ENCODE measurements at places on chromosomes 5 and 9.
A peak's percentile ranks its signal among the peaks of the same experiment; 100 is the strongest.

DNA sequence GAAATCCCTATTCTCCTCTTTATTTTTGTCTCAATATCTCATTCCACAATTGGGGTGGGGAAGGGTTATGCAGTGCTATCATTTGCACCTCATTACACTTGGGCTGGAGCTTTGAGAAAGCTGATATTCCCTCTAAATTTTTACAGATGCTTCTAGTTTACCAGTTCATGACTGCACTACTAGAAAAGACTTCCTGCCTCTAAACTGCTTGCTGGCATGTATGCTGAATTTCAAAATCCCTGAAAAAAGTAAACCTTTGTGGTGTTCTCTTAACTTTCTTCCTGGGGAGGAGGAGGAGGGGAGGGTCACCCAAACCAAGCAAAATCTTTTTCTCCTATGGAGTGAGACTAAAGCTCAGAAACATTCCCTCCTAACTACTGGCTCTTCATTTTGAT, 45.1 kb downstream of the BNC2 start:
- DNase-seq, result no peak

GRCh38 chr9:127081250-127082185, 40.9 kb downstream of the ANGPTL2 start:
- DNase-seq, result no peak

DNA sequence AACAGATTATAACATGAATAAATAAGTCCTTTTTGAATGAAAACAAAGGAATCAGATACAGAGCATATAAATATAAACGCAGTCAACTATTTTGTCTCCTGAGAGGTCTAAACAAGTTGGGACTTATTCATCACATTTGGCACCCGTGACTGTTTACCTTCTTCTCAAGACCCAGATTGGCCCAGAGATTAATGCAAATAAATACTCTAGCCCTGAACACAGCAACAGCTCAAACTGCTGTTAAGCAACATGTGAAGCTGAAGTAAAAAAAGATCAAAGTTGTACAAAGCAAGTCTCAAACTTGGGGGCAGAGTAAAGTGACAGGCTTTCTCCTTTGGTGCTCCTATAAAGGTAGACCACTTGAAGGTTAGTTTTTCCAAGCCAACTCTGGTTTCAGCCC, 95.0 kb upstream of the NR5A1 start:
- DNase-seq, result no peak

DNA sequence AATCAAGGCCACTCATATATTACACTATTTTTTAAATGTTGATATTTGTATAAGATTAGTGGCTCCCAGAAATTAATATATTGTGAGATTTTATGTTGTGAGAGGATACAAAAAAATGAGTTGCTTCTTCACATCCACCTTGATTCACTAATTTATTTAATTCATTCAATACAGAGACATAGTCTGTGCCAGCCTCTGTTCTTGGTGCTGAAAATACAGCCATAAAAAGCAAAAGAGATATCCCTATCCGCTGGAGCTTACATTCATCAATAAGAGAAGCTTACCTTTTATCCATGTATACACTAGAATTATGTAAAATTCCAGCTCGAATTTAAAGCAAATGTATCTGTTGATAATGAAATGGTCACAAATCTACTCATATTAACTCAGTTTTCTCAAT, 92.2 kb upstream of the GABRG2 start:
- no peak for DNase-seq

DNA sequence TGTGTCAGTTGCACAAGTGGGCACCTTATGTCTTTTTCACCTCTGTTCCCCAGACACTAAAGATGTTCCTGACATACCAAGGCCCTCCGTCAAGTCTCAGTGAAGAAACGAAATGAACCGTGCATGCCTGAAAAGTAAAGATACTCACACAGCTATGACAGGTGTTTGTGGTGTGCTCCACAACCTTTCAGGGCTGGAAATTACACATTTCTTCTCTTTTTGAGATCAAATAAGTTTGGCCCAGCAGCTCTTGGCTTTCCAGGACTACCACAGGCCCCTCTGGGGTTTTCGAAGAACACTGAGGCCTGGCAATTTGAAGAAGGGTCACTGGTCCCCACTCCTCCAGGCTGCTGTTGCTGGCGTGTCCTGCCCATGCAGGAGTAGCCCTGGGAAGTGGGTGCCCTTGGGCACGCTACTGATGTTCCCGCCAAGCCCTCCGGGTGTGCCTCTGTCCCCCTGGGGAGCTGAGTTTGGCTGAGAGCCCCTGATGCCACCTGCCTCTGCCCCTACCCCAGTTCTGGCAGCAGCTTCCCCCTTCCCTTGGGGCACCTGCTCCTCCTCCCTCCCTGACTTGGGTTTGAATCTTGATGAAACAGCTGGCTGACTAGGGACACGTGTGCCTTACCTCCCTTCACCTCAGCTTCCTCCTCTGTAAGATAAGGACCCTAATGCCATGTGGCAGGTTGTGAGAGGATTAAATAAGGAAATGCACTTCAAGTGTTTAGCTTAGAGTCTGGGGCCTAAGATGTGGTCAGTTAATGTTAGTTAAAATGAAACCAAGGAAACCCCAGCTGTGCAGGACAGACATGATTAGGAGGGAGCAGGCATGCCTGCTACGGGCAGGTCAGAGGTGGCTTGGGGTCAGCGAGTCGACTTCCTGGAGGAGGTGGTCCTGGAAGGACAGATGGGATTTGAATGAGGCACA, 49.1 kb upstream of the GADD45G start:
- DNase-seq, result no peak

GRCh38 chr5:1311439-1312055, 16.7 kb upstream of the TERT start:
- DNase-seq, result no peak

DNA sequence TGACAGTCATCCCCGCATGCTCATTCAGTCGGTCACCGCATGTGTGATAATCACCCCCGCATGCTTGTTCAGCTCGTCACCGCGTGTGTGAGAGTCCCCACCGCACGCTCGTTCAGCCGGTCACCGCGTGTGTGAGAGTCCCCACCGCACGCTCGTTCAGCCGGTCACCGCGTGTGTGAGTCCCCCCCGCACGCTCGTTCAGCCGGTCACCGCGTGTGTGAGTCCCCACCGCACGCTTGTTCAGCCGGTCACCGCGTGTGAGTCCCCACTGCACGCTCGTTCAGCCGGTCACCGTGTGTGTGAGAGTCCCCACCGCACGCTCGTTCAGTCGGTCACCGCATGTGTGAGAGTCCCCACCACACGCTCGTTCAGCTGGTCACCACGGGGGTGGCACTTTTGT, 3.5 kb downstream of the TRAF2 start:
- DNase-seq, result no peak

DNA sequence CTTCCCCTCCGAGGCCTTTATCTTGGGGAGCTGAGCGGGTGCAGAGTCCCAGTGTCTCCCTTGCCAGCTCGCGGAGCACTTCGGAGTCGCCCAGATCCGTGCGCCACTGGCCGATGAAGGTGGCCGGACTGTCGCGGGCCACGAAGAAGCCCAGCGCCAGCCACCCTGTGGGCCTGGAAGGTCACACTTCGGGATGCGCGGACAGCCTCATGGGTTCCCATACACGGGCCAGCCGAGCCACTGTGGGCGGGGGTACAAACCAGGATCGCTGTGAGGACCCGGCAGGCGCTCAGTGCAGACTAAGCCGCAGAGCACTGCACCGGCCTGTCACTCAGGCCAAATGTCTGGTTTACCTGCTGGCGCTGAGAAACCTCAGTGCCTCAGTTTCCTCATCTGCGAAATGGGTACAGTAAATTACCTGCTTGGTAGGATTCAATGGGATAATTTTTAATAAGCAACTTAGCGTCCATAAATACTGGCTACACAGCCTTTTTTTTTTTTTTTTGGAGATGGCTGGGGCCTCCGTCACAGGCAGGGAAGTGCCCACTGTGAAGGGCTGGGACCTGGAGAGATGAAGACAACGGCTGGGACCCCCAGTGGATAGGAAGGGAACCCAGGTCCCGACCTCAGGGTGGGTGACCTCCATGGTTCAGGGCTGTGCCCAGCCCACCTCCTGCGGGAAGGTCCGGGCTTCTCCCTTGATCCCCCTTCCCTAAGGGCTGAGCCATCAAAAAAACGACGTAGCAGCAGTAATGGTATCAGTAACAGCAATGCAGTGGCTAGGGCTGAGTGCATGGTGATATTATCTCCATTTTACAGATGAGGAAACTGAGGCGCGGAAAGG, 38.7 kb upstream of the CTSV start:
- no peak for DNase-seq

DNA sequence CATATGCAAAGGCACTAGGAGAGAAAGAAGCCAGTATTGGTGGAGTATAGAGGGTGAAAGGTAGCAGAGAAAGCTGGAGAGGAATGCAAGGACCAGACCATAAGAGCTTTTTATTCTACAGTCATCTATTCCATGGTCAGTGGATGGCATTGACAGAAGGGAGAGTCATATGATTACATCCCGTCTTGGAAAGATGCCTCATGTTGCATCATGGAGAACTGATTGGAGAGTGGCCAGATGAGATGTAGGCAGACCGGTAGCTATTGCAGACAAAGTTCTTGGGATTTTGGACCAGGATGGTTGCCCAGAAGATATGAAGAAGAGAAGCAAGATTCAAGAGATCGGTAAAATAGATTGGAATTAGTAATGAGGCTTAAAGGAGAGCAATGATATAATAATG, 260.7 kb downstream of the CHSY3 start:
- no peak for DNase-seq

DNA sequence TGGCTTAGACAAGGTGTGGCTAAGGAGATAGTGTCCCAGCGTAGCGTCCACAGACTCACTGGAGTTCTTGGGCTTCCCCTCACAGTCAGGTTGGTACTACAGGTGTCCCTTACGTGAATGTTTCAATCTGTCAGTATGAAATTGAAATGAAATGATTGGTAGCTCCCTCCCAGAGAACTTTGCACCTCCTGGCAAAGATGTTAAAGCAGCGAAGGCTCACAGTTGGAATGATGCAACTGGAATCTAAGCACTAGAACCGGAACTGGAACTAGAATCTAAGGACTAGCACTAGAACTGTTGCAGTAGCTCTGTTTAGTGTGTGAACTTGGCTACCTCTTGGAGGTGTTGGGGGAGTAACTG, 1.1 kb downstream of the SLC31A1 start:
- DNase-seq, result no peak

GRCh38 chr9:21825637-21826036, 23.2 kb downstream of the MTAP start:
- DNase-seq, result no peak

DNA sequence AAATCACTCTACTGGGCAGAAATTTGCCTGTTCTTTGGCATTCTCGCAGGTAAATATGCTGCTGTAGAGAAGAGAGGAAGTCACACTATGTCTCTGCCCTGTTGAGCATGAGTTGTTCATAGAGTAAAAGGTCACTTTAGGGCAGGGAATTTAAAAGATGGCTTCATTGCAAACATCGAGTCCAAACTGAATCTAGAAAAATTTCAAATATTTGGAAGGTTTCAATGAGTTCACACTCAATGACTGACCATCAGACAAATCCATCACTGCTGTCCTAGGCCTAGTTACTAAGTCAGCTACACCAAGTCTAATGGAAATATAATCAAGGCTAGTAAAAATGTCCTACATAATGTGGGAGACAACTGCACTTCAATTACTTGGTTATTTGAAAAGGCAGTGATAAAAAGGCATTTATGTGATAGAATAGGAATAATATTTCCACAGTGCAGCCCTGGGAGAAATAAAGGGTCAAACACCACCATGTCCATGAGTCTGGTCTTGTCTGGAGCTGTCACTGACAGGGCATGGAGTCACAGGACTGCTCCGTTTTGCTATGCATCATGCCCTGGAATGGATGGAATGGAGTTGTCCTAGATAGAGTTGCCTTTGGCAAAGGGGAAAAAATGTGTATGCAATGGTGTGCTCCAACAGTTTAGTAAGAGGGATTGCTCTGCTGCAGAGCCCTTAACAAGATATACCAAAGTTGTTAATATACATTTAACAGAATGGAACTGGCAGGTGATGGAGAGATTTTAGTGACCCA, 218.5 kb upstream of the DAPK1 start:
- no peak for DNase-seq

- DNase-seq, result no peak
These were observed 529.3 kb downstream of the BNC2 start for GRCh38 chr9:16341177-16341576.

DNA sequence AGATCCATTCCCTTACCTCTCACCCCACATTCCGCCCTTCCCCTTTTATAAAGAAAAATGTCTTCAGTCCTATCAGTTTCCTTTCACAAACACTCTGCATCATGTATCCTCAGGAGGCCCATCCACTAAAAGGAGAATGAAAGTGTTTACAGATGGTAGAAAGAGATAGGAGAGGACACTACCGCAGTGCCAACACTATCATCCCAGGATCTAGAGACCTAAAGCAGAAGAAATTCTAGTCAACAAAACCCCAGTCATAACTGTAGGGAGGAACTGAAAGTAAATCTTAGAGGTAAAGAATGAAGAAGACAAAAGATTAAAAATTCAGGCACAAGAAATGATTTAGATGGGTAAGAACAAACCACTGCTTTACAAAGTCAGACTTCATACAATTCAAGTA, 114.1 kb downstream of the MLLT3 start:
- DNase-seq, result peak; percentile 66

DNA sequence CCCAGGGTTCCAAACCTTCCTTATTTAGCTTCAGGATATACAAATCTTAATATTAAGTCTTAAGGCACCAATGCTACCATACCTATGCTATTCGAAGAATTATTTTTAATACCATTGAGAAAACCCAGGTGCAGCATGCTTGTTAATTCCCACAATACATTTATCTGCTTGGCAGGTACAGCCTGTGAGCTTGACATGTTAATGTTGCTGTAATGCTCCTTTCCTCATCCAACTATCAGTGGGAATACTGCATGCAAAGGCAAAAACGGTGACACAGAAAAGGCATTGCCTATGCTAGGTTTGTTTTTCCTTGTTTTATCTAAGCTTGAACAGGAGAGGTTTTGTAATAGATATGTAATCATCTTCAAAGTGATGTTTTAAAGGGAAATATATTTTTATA, 135.7 kb upstream of the COX7C start:
- DNase-seq, result no peak

DNA sequence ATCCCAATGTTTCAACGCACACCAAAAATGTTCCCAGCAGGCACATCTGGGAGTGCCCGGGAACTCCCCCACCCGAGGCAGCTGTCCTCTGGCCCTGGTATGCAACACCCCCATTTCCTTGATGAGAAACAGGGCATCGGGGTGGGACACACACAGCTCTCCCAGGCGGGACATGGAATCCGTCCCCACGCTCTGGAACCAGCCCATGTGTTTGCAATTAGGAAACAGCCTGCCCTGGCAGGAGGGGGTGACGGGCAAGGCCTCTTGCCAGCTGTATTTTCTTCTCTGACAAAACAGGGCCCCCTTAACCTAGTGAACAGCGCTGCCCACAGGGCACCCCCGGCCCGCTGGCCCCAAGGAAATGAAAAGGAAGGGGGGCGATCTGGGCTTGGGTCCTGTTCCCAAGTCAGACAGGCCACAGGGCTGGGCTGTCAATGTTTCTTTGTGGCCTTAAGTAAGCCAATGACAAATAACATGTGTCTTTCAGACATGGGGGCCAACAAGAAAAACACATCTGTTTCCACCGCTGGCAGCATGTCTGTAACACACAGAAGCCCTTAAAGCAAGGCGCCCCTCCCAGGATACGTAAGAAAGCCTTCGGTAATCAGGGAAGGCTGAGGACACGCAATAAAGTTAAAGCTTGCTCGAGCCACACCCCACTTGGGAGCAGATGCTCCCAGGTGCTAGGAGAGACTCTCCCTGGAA, 125.3 kb downstream of the ROR2 start:
- DNase-seq, result no peak

Measured in activated CD4-positive, alpha-beta T cell treated with anti-CD3 and anti-CD28 coated beads, Interleukin-2, amount 50 U/mL, for 16 hours (primary cell).